ENCODE measurements at places on chromosomes 3 and 15. TPM values are rescaled to one million over a fixed set of nuclear protein-coding genes. Genes with fewer than 3 reads are reported as not detected.

The AMOTL2 gene
- polyA plus RNA-seq = not detected

The GATM gene
- 1.2 TPM for polyA plus RNA-seq

The NAA50 gene
- polyA plus RNA-seq = 65.2 TPM

The PRTG gene
- polyA plus RNA-seq = not detected

The MANF gene
- polyA plus RNA-seq = 82.4 TPM

The WDR93 gene
- 0.16 TPM for polyA plus RNA-seq

The CRYBG3 gene
- polyA plus RNA-seq = 0.48 TPM

GRCh38 chr15:83396101-83396500, 51.0 kb upstream of the SH3GL3 start:
- DNase-seq = no peak
- H3K27me3 ChIP-seq = peaks cover 4% of the 10 kb centered on the region
- H3K4me3 ChIP-seq = no peak overlapping the region
- no peaks in the 10 kb centered on the region for H3K4me1 ChIP-seq

DNA sequence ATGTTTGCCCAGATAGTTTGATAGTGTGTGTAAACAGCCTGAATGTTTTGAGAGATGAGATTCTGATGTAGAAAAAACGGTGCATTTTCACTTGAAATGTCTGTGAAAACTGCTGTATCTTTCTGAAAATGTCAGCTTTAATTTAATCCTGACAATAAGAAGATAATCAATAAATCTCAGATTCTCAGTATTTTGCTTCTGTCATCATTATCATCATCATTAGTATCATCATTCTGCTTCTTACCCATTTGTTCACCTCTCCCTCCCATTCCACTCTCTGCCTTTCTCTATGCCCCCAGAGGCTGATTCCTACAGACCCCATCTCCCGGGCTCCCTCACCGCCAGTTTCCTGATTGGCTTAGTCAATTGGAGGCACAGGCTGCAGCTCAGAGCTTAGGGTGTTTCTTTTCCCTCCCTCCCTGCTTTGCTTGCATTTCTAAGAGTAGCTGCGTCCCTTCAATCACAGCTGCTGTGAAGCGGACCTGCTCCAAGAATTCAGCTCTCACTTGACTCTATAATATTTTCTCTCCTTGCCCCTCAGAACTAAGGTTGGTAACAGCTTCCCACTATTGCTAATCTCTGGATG, 8.2 kb upstream of the SNTN start:
- no peak overlapping the region for H3K4me3 ChIP-seq
- H3K27ac ChIP-seq = no peak overlapping the region
- H3K27me3 ChIP-seq = peaks cover 4% of the 10 kb centered on the region
- no peak for DNase-seq
- no peaks in the 10 kb centered on the region for H3K36me3 ChIP-seq

- no peaks in the 10 kb centered on the region for H3K36me3 ChIP-seq
- no peak overlapping the region for H3K4me3 ChIP-seq
- H3K27me3 ChIP-seq = peaks cover 2% of the 10 kb centered on the region
- H3K27ac ChIP-seq = no peak overlapping the region
- no peak for DNase-seq
Observed at GRCh38 chr3:68467465-68467864, 464.9 kb downstream of the TAFA4 start.

GRCh38 chr15:80121546-80121945, 31.3 kb upstream of the FAH start:
- H3K27ac ChIP-seq = no peak overlapping the region
- peaks cover 39% of the 10 kb centered on the region for H3K4me1 ChIP-seq
- H3K4me3 ChIP-seq = no peak overlapping the region
- peaks cover 13% of the 10 kb centered on the region for H3K36me3 ChIP-seq
- no peak for DNase-seq

DNA sequence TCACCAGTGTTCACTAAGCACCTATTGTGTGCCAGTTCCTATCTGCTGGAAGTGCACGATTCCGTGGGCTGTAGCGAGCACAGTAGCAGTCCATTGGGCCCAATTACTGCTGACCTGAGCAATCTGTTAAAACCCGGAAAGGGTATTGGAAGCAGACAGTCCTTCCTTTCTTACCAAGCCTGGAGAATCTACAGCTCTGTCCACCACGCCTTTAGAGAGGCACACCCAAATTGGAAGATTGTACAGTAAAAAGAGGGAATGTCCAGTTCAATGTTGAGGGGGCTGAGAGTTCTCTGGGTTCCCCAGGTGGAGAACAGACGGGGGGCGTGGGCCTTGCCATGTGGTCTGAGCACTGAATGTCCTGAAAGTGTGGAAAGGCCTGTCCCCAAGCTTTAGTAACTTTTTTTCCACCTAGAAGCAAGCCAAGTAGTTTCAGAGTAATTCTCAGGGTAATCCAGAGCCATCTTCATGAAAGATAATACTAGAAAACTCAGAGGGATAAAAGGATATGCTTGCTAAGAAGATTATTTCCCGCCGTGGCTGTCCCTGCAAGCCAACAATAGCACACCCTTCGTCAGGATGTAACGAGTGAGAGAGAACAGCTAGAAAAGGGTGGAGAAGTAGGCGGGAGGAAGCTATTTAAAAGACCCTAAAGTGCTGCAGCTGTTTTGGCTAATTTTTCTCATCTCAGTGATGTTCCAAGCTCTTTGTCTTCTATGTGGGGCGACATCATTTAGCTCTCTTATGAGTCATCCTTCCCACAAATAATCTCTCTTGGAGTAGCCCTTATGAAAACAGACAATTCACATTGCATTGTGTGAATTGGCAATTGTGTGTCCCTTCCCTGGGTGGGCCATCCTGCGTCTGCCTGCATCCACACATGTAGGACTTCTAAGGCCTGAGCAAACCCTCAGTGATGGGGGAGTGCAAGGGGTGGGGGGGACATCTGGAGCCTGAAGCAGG, 181.0 kb downstream of the ATG7 start:
- peaks cover 3% of the 10 kb centered on the region for H3K36me3 ChIP-seq
- H3K27ac ChIP-seq = no peak overlapping the region
- no peaks in the 10 kb centered on the region for H3K27me3 ChIP-seq
- H3K4me3 ChIP-seq = no peak overlapping the region

DNA sequence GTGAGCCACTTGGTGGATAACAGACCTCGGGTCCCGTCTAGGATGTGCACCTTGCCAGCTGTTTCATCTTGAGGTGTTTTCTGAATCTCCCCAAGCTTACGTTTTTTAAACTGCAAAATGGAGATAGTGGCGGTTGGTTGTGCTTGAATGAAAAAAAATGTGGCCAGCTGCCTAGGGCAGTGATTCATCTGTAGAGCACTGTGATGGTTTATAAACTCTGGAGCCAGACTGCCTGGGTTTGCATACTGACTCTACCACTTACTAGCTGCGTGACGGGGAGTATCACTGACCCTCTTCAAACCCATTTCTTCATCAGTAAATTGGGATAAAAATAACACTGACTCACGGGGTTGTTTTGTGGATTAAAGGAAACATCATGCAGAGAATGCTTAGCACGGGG, 159.1 kb downstream of the CHL1 start:
- H3K27ac ChIP-seq = no peak overlapping the region
- DNase-seq = no peak
- no peaks in the 10 kb centered on the region for H3K4me1 ChIP-seq
- H3K4me3 ChIP-seq = no peak overlapping the region

DNA sequence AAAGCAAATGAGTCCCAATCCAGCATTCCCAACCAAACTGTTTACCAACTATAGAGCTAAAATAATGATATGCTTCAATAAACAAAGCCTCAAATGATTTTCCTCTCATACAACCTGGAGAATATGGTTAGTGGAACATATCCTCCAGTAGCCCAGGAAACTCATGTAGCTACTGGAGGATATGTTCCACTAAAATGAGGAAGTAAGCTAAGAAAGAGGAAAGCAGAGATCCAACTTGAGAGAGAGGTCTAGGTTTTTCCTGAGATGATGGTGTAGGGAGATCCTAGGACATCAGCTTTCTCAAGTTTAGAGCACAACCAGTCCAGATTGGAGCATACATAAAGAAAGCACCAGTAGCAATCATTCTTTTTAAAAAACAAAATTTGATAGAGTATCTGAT, 44.6 kb upstream of the SLC4A7 start:
- H3K4me1 ChIP-seq = peaks cover 6% of the 10 kb centered on the region
- H3K4me3 ChIP-seq = no peak overlapping the region
- DNase-seq = no peak
- H3K27me3 ChIP-seq = peaks cover 3% of the 10 kb centered on the region
- H3K27ac ChIP-seq = no peak overlapping the region

DNA sequence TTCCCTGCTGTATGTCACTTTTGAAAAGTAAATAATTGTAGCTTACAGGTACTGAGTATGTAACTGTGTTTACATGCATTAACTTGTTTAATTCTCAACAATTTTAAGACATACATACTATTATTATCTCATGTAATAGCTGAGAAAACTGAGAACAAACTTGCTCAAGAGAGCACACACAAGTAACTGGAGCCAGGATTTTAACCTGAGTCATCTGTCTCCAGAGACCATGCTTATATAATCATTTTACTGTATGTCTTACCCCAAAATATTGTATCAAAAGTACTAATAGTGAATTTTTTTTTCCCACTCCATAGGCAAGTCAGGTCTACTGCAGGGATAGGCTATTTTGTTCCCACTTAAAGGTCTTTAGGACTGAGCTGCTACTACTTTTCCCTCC, 95.4 kb downstream of the FEZF2 start:
- no peak for DNase-seq
- H3K27ac ChIP-seq = no peak overlapping the region
- H3K4me3 ChIP-seq = no peak overlapping the region

DNA sequence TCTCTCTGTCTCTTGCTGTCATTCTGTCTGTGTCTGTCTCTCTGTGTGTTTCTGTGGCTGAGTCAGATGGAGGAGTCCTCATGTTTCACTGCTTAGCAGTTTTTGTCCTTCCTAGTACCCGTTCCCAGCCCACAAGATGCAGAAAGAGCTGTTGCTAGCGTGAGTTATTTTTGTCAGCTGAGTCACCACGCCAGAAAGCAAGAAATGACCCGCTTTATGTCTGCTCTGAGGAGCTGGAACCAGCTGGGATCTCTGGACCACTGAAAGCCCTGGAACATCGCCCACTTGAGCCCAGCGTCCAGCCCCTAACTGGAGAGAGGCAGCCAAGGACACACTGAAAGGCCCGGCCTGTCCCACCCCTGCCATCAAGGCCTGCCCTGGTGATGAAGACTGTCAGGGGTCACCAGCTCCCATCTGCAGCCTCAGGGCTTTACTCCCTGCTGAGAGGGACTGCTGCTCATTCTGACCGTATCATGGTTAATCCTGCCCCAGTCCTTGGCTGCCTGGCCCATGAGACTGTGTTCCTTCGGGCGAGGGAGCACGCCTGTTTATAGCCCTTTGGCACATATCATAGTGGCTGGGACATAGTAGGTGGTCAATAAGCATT, 101.7 kb upstream of the TPM1 start:
- H3K4me3 ChIP-seq = no peak overlapping the region
- H3K36me3 ChIP-seq = no peaks in the 10 kb centered on the region
- DNase-seq = no peak
- no peak overlapping the region for H3K27ac ChIP-seq
- H3K27me3 ChIP-seq = peaks cover 14% of the 10 kb centered on the region

GRCh38 chr3:60952055-60952454, 299.2 kb downstream of the FHIT start:
- no peak for DNase-seq
- no peak overlapping the region for H3K4me3 ChIP-seq
- no peaks in the 10 kb centered on the region for H3K36me3 ChIP-seq
- H3K27me3 ChIP-seq = no peaks in the 10 kb centered on the region

DNA sequence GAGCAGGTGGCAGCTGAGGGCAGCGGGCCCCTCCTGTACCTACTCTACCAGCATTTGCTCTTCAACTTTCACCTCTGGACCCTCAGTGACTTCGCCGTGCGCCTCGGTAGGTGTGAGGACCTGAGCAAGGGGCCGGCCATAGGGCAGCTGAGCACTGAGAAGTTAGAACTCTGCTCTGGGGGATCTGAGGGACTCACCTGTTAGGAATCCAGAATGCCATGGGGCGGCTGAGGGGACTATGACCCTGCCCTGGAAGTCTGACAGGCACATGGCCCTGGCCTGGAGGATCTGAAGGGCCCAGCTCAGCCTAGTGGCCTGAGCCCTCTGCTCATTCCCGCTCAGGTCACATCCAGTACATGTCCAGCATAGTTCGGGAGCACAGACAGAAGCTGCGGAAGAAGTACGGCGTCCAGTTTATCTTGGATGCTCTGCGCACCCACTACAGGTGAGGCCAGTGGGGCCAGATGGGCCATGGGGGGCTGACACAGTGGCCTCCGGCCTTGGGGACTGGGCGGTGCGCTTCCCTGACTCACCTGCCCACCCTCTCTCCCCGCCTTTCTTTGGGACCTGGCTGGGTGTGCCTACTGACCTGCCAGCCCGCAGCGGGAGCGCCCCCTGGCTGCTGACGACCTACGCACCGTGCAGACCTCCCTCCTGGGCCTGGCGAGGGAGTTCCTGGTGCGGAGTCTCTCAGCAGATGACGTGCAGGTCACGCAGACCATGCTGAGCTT, 18.8 kb downstream of the NBEAL2 start:
- peak; percentile 63 for DNase-seq
- H3K36me3 ChIP-seq = peaks cover 40% of the 10 kb centered on the region
- H3K27me3 ChIP-seq = no peaks in the 10 kb centered on the region

DNA sequence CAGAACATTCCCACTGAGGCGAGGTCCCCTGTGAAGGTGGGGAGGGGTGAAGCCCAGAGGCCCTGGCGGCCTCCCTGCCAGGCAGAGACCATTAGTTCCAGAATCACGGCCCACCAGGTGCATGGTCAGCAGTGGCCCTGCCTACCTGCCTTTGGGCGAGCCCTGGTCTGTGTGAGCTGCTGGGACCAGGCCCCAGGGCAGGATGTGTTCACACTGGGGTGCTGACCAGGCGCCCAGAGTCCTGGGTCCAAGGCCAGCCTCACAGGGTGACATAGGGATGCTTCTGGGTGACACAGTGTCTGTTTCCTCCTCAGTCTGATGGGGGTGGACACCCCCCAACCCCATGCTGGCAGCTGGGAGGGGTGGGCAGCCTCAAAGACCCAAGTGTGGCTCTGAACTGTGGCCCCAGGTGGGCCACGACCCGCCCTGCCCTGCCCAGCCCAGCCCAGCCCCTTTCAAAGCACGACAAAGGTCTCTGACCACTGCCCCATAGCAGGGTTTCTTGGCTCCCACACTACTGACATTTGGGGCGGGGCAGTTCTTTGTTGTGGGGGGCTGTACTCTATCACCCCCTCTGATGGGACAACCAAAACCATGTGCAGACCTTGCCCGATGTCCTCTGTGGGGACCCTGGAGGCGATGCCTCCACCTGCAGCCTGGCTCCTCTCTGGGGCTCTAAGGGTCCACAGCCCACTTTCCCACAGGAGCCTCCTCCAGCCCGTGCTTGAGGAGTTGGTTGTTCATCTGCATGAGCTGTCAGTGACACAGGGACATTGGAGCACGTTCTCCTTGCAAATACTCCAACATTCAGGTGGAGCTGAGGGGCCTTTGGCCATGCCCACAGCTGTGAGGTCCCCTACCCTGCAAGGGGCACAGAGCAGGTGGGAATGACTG, 44.8 kb upstream of the SLC41A3 start:
- DNase-seq = no peak
- peaks cover 4% of the 10 kb centered on the region for H3K27me3 ChIP-seq
- no peak overlapping the region for H3K4me3 ChIP-seq
- no peaks in the 10 kb centered on the region for H3K4me1 ChIP-seq
- no peaks in the 10 kb centered on the region for H3K36me3 ChIP-seq
- no peak overlapping the region for H3K27ac ChIP-seq

- no peak overlapping the region for H3K4me3 ChIP-seq
- H3K27me3 ChIP-seq = no peaks in the 10 kb centered on the region
- no peaks in the 10 kb centered on the region for H3K4me1 ChIP-seq
- no peak overlapping the region for H3K27ac ChIP-seq
- no peaks in the 10 kb centered on the region for H3K36me3 ChIP-seq
- DNase-seq = no peak
Observed at GRCh38 chr3:181555681-181556080, 156.0 kb upstream of the SOX2 start.

GRCh38 chr3:10012106-10012505, 14.1 kb upstream of the FANCD2 start:
- H3K27me3 ChIP-seq = peaks cover 2% of the 10 kb centered on the region
- peak overlapping the region; percentile 64 for H3K4me3 ChIP-seq
- no peaks in the 10 kb centered on the region for H3K36me3 ChIP-seq
- peak overlapping the region; percentile 74 for H3K27ac ChIP-seq

All from immature natural killer cell (primary cell).